Stimulated activated CD4-positive, alpha-beta T cell treated with anti-CD3 and anti-CD28 coated beads, Interleukin-12 subunit alpha, Interleukin-12 subunit beta, amount 100 ng/mL, for 48 hours (primary cell): ENCODE measurements at places on chromosomes 7 and 10.
A peak's percentile ranks its signal among the peaks of the same experiment; 100 is the strongest.

DNA sequence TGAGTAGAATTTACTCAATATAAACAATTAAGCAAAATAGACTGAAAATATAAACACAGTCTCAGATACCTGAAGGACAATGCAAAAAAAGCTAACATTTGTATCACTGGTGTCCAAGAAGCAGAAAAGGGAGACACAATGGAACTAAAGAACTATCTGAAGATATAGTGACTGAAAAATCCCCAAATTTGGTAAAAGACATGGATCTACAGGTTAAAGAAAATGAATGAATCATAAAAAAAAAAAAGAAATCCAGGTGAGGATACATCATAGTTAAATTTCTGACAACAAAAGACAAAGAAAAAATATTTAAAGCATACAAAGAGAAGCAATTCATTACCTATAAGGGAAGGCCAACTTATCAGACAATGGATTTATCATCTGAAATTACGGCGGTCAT lies 114.7 kb upstream of the PPP1R3A start:
- no peak for DNase-seq

- no peak for DNase-seq
Measured at GRCh38 chr7:28018856-28019465, 161.6 kb downstream of the JAZF1 start.

DNA sequence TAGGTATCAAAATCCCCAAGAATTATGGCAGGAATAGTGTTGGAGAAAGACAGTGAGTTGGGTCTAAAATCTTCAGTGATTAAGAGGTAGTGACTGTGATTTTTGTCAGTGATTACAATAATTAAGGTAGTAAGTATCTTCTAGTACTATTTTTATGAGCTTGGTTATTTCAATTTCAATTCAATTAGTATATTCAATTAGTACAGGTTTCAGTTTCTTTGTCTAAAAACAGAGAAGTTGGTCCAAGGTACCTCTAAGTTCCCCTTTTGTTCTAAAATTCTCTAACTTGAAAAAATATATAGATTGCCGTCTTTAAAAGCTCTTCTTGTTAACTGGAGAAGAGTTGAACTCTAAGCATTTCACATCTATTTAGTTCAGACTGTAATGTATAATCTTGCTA lies 82.9 kb downstream of the OTUD1 start:
- DNase-seq = no peak

DNA sequence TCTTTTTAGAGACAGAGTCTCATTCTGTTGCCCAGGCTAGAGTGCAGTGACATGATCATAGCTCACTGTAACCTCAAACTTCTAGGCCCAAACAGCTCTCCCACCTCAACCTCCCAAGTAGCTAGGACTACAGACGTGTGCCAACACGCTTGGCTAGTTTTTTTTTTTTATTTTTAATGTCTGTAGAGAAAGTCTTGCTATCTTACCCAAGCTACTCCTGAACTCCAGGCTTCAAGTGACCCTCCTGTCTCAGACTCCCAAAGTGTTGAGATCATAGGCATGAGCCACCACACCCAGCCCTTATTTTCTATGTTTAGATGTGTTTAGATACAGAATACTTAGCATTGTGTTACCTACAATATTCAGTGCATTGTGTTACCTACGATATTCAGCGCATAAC lies 46.4 kb downstream of the KMT2E start:
- no peak for DNase-seq

GRCh38 chr7:471866-472639 lies 47.6 kb downstream of the PDGFA start:
- no peak for DNase-seq

GRCh38 chr10:71842422-71842821 lies 8.6 kb downstream of the PSAP start:
- DNase-seq = no peak

DNA sequence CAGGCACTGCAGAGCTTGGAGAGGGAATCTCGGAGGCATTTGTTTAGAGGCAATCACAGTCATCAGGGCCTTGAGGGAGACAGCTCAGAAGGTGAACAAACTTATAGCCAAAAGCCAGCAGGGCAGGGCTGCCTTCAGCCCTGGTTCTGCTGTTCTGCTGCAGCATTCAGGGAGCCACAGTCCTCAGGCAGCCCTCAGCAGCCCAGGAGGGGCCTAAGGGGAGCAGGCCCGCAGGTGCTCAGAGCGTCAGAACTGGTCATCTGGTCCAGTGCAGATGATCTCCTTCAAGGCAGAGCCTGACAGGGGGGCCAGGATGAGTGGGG lies 84.7 kb downstream of the ARHGAP22 start:
- no peak for DNase-seq

- DNase-seq = no peak
Measured at GRCh38 chr10:119672291-119672690, 21.1 kb downstream of the BAG3 start.

- DNase-seq = no peak
Measured at GRCh38 chr10:52347327-52347667, 33.2 kb downstream of the DKK1 start.

DNA sequence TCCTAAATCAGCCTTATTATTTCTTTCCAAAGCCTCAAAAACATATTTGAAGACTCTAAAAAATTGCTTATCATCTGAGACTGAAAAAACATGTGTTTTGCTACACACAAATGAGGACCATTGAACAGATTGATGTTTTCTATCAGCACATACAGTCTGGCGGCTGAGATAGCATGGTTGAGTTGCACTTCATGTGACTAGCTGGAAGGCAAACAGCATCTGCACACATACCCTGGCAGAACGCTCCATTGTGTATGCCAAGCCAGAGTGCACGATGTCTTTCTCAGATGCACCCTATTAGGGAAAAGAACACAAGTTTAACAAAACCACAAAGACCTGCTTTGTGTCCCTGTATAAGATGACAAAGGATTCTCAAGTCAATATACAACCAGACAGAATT lies 33.0 kb downstream of the FAM25A start:
- DNase-seq = no peak

GRCh38 chr10:114180937-114181336 lies 1.8 kb downstream of the TDRD1 start:
- no peak for DNase-seq

DNA sequence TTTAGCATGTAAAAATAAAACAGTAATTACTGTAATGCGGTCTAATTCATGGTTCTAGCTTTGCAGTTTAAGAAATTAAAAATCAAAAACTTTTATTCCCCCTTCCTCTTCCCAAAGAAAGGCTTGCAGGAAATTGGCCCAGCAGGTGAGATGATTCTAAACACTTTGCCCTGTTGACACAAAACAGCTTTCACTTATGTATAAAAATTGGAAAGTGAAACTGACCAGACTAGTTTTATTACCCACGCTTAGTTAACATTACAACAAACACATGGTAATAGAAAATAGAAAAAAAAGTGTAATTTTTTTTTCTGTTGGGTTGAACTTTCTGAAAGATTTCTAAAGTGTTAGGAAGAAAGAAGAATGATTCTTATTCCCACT lies 1.2 kb upstream of the CCDC6 start:
- DNase-seq = no peak

DNA sequence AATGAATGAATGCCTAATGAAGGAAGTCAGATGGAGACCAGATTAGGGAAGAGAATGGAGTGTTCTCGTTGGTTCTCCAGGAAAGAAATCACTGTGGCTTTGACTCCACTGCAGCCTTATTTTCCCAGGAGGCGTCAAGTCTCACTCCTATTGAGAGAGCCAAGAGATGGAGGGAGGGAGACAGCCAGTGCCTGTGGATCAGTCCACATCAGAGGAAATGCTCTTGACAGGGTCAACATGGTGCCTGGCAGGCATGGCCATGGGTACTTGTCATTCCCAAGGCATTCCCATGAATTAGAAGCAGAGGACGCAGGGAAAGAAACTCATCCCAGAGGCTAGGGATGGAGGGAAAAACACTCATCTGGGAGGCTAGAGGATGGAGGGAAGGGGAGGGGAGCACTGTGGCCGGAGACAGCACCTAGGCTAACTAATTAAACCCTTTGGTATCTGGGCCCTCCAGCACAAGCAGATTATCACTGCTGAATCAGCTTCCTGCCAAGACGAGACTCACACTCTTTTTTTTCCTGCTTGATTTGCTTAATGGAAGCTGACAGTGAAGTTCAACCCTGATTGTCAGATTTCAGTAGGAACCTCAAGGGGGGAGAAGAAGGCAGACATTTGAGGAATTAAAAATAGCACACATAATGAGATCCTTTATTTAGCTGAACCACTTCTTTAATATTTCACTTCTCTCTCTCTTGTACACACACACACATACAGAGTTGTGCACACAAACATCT lies 1233.2 kb upstream of the AUTS2 start:
- DNase-seq = no peak

- no peak for DNase-seq
Measured at GRCh38 chr7:128215281-128215680, 25.8 kb upstream of the LEP start.

DNA sequence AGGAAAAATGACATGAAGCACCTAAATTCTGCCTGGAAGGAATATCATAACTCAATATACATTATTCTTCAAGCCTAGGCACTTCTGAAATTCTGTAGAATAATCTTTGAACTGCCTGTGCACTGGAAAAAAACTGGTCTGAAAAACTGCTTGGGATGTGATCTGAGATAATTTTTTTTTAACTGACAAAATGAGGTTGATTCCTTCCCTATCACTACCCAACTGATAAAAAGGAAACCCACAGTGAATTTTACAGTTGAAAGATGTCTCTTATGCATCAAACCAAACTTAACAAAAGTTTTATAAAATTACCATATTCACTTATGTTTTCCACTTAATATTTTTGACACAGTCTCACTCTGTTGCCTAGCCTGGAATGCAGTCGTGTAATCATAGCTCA lies 67.2 kb upstream of the FAM133B start:
- no peak for DNase-seq

GRCh38 chr7:98075801-98076200 lies 30.9 kb upstream of the LMTK2 start:
- no peak for DNase-seq

- peak; percentile 25 for DNase-seq
Measured at GRCh38 chr7:87599336-87599735, 1.3 kb downstream of the ABCB1 start.

DNA sequence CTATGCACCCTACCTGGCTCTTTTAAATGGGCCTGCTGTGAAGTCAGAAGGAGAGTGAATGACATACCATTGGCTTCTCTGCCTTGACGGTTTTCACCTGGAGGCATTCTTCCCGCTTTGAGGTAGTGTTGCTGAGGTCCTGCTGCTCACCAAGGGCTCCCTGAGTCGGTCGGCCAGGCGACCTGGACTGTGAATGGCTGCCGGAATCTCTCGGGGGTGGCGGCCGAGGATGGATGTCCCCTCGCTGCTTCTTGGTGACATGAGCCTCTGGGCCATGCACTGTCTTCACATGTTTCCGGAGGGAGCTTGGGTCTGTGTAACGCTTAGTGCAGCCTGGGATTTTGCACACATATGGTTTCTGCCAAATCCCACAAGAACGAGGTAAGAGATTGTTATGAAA lies 264.7 kb downstream of the GLI3 start:
- DNase-seq = no peak

- no peak for DNase-seq
Measured at GRCh38 chr7:140033779-140034363, 28.9 kb downstream of the PARP12 start.

GRCh38 chr7:74044366-74045350 lies 16.7 kb downstream of the ELN start:
- DNase-seq = no peak

- no peak for DNase-seq
Measured at GRCh38 chr10:100186253-100187212, 704 bp upstream of the ERLIN1 start.

GRCh38 chr10:14528450-14528849 lies 197.7 kb upstream of the FRMD4A start:
- no peak for DNase-seq
